ENCODE measurements at places on chromosomes 2 and 18.

- H3K4me1 ChIP-seq = no peaks in the 10 kb centered on the region
- H3K27ac ChIP-seq = no peak overlapping the region
- H3K27me3 ChIP-seq = no peaks in the 10 kb centered on the region
- H3K36me3 ChIP-seq = no peaks in the 10 kb centered on the region
Observed at GRCh38 chr2:96391153-96391827, 55.7 kb downstream of the NCAPH start.

DNA sequence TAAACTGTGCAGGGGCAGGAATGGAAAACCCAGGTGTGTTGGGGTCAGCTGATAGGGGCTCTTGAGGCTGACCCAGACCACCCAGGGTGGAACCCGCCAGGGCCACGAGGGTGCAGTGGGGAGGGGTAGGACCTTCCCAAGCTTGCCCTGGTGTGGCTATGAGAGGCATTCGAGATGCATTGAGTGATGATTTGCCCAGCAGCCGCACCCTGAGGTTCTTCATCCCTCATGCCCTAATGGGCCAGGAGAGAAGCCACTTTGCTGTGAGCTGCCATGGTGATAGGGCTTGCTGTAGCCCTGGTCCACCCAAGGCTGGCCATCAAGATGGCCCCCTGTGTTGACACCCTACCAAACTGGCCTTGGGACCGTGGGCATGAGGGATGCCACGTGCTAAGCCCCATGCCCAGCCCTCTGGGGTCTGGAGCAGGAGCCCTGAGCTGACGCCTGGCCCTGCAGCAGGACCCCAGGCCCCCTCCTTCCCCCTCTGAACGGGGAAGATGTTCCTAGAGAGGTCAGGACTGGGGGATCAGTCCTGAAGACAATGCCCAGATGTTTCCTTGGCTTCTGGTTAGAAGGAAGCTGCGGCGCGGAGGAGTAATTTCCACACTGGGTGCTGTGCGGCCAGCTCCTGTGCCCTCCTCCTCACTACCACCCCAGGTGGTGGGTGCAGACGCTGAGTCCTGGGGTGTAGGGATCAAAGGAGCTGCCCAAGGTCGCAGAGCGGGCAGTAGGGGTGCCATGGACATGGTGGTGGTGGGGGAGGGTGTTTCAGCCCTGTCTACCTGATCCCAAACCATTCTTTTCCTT, 122.5 kb upstream of the HDAC4 start:
- no peaks in the 10 kb centered on the region for H3K4me1 ChIP-seq
- no peak overlapping the region for H3K27ac ChIP-seq
- no peak for DNase-seq
- no peaks in the 10 kb centered on the region for H3K36me3 ChIP-seq
- H3K4me3 ChIP-seq = no peak overlapping the region

GRCh38 chr2:105806996-105807395, 62.3 kb downstream of the NCK2 start:
- no peak overlapping the region for H3K27ac ChIP-seq
- no peaks in the 10 kb centered on the region for H3K36me3 ChIP-seq
- H3K4me3 ChIP-seq = no peak overlapping the region

DNA sequence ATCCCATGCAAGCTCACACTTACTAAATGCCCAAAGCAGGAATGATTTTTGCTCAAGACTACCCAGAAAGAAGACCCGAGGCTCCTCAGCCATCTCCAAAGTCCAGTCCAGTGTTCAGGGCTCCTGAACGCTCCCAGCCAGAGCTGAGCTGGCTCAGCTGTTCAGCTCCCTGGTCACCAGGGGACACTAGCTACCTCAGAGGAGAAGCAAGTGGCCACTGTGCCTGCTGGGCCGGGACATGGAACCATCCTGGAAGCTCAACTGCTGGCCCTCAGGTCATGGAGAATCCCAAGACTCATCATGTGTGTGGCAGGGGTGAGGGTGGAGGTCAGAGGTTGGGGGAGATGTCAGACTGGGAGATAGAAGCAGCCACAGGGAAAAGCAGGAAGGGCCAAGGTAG, 89.0 kb downstream of the GALNT14 start:
- no peaks in the 10 kb centered on the region for H3K27me3 ChIP-seq
- no peaks in the 10 kb centered on the region for H3K36me3 ChIP-seq
- no peaks in the 10 kb centered on the region for H3K4me1 ChIP-seq
- no peak overlapping the region for H3K4me3 ChIP-seq

DNA sequence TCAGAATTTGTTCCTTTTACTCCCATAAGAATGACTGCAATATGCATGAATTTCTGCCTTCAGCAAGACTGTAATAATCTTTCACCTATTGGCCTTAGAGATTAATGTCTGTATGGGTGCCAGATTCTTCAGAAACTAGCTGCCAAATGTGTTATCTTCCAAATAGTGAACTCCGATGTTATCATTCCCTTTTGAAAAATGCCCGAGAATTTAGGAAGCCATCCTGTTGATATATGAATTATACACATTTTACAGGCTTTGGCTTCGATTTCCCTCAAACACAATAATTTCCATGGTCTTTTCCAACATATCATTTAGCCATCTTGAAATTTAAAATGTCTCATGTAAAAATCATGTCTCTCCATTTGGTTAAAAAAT, 101.5 kb downstream of the ZNF521 start:
- no peak overlapping the region for H3K27ac ChIP-seq
- no peaks in the 10 kb centered on the region for H3K27me3 ChIP-seq
- no peaks in the 10 kb centered on the region for H3K4me1 ChIP-seq
- no peak for DNase-seq
- no peak overlapping the region for H3K4me3 ChIP-seq

Measured in effector memory CD4-positive, alpha-beta T cell (primary cell).